Daoy (cell line): ENCODE measurements at places on chromosomes 11 and 22. TPM values are rescaled to one million over a fixed set of nuclear protein-coding genes. Genes with fewer than 3 reads are reported as not detected.

The AAMDC gene
- total RNA-seq = 15.1 and 19.4 TPM in 2 replicates

The TBX10 gene
- total RNA-seq = not detected in 2 replicates

DNA sequence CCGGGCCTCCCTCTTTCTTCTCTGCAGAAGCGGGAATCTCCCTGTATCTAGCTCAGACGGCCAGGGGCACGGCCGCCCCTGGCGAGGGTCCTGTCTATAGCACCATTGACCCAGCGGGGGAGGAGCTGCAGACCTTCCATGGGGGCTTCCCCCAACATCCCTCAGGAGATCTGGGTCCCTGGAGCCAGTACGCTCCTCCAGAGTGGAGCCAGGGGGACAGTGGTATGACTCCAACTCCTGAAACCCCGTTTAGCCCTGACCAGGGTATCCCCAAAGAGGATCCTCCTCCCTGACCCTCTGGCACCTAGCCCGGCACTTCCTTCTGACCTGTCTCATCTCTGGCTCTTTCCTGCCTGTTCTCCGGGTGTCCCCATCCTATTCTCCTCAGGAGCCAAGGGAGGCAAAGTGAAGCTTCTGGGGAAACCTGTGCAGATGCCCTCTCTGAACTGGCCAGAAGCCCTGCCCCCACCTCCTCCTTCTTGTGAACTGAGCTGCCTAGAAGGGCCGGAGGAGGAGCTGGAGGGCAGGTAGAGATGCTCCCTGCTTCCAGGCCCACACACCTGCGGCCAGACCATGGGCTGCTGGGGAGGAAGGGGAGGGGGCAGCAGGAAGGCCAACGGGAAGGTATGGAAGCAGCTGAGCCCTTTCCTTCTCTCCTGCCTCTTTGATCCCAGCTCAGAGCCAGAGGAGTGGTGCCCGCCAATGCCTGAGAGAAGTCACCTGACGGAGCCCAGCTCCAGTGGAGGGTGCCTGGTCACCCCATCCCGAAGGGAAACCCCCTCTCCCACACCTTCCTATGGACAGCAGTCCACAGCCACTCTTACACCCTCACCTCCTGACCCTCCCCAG is 12.9 kb downstream of the ROBO3 start:
- no peak for DNase-seq

DNA sequence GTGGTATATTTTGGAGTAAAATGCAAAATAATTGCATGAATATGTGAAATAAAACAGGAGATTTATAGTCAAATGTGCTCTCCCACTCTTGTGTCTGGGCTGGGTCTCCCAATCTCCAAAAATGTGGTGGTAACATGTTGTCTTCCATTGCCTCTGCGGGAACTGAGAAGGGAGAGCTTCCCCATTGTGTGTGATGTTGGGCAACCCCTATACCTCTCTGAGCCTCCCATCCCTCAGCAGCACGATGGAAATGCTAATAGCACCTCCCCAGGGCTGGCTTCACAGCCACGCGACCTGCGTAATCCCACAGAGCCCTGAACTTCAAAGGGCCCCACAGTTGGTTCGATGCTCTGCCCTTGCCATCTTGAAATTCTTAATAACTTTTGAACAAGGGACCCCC is 72.0 kb downstream of the TP53I11 start:
- DNase-seq = no peak

- DNase-seq = peak; percentile 35
Measured at GRCh38 chr22:31451709-31452571, 37.7 kb downstream of the EIF4ENIF1 start.

DNA sequence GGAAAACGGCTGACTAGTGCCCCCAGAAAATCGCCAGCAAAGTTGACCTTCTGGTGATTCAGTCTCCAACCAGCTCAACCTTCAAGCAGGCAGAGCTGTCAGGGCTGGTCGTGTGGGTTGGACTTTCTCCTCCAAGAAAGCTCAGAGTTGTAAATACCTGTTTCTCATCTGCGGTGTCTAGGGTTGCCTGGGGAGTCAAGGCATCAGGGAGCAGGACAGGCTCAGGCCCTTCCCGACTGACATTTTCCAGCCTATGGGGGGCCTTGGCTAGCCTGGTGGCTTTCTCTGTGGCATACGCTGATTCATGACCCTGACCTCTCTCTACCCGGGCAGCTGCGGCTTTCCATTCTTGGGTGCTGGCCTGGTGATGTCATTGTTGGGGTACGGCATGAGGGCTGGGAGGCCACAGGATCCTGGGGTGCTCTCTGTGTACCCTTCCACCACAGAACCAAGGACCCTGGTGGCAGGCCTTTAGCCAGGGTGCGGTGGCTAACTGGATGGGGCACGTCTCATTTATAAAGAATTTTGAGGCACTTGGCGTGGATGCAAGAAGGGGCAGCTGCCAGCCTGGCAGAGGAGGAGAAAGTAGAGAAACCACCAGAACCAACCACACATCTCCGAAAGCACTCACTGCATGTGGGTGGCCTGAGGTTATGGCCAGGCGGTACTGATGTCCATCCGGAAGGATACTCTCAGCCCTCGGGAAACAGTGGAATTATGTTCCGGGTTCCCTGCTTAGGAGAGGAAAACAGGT is 64.9 kb downstream of the BCR start:
- DNase-seq = peak; percentile 57

DNA sequence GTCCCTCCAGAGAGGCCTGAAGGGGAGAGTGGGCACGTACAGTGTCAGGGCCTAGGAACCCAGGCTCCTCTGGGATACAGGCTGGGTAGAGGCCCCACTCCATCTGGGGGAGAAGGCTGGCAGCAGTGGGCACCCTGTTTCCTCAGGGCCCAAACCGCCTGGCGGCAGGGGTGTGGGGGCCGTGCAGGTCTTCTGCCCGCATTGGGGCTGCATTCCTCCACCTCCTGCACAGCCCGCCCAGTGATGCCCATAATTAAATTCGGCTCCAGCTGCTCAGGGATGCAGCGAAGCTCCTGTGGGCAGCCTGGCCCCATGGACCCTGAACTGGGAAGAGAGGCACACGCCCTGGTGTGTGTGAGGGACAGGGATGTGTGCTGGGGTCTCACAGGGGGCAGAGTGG is 35.4 kb downstream of the KCNQ1OT1 start:
- no peak for DNase-seq

DNA sequence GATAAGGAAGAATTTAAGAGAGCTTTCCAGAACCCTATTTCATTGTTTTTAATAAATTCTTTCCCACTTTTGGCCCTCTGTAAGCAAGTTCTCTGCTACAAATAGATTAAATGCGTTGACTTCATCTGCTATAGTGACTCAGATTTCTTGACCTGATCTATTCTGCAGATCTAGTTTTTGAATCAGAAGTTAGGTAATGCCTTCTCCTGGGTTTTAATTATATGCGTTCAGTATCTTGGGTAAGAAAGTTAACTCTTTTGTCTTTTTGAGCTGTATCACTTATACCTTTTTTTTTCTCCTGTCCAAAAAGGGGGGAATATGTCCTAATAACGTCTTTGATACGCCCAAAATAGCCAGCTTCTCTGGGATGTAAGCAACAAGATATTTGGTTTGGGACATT is 2.4 kb upstream of the HEPHL1 start:
- no peak for DNase-seq
